ENCODE measurements at places on chromosomes 12 and 14.

GRCh38 chr14:105381446-105382342 is 16.6 kb upstream of the TEX22 start:
- no peak for DNase-seq

DNA sequence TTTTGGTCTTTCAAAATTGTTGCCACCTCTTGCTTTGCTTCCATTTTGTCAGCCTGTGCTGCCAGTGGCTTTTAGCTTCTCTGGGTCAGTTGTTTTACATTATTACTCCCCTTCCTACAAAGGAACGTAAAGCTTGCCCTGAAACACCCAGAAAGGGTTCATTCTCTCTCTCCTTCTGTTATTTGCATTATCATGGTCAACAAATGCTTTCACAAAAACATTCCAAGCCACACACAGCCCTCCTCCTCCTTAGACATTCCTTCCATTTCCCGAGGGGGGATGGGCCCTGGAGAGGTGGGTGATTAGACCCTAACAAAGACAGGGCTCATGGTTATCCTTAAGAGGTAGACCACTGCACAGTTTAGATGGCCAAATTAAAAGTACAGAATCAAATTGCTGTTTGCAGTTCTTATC is 60.4 kb upstream of the SINHCAF start:
- no peak for DNase-seq

- DNase-seq = no peak
Observed at GRCh38 chr14:90560558-90560957, 163.7 kb downstream of the CALM1 start.

GRCh38 chr14:23080474-23080873 is 14.5 kb downstream of the ACIN1 start:
- no peak for DNase-seq

DNA sequence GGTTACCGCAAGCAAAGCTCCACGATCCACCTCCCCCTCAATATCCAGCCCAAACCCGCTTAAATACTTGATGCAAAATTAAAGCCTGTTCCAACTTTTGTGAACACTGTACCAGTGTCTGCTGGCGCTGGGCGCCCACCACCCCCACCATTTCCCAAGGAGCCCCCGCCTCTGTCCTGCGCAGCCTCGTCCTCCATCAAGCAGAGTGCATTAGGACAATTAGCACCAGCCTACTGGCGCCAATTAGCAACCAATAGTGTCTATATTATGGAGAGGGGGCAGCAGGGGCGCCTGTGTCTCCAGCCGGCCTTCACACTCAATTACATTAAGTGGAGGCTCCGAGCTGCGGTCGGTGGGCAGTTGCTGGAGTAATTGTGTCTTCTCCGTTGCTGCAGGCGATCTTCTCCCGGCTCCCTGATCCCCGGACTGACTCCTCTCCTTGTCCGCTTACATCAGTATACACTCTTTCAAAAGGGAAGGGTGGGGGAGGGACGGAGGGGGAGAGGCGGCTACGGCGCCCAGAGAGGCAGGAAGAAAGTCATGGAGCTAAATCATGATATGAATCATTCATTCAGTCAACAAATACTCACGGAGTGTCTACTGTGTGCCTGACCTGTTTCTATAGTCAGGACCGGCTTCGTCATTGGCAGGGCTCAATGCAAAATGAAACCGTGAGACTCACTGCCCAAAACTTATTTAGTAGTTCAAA is 707.3 kb downstream of the MED13L start:
- DNase-seq = no peak

- no peak for DNase-seq
Observed at GRCh38 chr14:104437703-104438102, 141.9 kb upstream of the C14orf180 start.

- DNase-seq = no peak
Observed at GRCh38 chr12:51407604-51408003, 16.4 kb upstream of the GALNT6 start.

DNA sequence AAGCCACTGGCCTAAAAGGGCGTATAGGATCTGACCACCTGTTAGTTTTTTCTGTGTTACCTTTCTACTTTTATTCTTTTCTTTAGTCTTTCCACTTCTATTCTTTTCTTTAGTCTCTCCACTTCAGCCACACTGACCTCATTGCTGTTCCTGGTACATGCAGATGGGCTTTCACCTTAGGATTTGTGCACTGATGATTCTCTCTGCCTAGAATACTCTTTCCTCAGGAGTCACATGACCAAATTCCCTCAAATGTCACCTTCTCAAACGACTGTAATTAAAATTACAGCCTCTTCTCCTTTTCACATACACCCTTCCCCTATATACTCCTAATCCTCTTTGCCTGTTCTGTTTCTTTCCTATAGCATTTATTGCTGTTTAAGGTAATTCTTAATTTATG is 36.0 kb downstream of the GPHN start:
- no peak for DNase-seq

DNA sequence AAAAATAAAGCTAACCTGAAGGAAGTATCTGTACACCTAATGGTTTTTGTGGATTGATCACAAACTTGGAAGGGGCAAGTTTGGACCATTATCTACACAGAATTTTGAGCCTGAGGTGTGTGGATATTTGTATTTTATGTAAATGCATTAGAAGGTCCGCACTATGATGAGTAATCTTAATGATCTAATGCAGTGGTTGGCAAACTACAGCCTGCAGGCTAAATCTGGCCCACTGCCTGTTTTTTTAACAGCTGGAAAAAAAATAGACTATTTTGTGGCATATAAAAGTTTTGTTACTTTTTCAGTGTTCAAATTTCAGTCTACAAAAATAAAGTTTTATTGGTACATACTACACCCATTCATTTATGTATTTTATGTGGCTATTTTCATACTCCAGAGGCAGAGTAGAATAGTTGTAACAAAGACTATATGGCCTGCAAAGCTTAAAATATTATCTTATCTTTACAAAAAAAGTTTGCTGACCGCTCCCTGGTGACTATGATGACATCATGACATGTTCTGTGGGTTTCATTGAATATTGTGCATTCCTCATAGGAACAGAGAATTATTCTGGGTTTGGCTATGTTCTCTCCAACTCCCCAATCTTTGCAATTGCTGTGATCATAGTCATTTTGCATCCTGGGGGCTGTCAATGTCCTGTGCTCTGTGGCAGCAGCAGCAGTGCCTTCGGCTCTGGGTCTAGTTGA is 962.6 kb upstream of the FBXO33 start:
- no peak for DNase-seq

DNA sequence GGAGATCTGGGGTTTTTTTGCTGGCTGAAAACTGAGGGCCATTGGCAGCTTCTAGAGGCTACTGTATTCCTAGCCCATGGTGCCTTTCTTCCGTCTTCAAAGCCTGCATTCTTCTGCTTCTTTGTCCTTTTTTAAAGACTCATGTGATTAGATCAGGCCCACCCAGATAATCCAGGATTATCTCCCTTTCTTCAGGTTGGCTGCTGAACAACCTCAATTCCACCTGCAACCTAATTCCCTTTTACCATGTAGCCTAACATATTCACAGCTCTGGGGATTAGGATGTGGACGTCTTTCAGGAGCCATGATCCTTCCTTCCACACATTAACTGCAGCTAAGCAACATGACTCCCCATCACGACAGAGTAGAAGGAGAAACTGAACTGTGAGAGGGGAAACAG is 985.5 kb downstream of the DIO2 start:
- no peak for DNase-seq

- no peak for DNase-seq
Observed at GRCh38 chr12:94721173-94721572, 70.8 kb upstream of the TMCC3 start.

GRCh38 chr12:31506515-31507306 is 84.2 kb downstream of the DENND5B start:
- no peak for DNase-seq

DNA sequence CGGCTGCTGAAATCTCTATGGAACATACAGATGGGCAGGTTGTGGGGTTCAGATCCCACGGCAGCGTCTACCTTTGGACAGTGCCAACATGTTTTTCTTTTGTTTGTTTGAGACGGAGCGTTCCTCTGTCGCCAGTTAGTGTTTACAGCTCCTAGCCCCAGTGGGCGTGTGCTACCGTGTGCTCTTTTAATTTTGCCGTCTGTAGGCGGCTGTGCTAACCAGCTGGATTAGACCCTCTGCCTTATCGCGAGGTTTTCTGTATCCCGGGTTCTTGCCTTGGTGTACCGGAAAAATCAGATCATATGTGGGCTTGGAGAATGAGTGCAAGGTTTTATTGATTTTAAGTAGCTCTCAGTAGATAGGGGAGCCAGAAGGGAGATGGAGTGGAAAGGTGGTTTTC is 9.8 kb upstream of the GALNT6 start:
- no peak for DNase-seq

DNA sequence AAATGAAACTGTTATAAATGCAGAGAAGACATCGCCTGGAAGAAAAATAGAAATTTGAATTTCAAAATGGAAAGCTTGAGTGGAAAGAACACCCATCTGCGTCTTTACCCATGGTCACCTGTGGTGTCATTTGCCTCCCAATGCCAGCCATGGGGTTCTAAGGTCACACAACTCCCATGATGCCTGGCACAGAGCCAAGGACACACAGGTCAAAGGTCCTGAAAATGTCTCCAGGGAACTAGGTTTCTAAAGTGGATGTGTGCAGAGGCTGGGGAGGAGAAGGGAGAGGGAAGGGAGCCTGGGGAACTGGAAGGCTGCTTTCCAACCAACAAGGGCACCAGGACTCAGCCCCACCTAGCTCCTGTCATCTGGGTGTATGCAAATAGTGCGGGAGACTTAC is 724.0 kb upstream of the TMEM132C start:
- DNase-seq = no peak

- no peak for DNase-seq
Observed at GRCh38 chr14:41605550-41606281, 960 bp upstream of the LRFN5 start.

- DNase-seq = no peak
Observed at GRCh38 chr12:76530516-76530915, 29.1 kb downstream of the OSBPL8 start.

DNA sequence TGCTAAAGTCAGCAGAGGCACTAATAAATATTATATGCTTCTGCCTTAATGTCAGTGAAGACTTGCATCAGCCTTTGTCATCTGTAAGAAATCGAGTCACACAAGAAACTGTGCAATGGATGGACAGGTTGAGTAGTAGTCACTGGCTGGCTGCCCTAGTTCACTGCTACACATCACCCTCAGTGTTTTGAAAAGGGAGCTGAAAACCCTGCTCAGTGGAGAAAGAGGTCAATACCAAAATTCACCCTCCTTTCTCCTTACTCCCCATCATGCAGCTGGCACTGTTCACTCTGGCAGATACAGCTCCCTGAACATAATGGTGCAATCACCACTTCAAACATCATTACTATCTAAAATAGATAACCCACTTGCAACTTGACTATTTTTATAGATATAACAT is 6.6 kb downstream of the ANKS1B start:
- no peak for DNase-seq

DNA sequence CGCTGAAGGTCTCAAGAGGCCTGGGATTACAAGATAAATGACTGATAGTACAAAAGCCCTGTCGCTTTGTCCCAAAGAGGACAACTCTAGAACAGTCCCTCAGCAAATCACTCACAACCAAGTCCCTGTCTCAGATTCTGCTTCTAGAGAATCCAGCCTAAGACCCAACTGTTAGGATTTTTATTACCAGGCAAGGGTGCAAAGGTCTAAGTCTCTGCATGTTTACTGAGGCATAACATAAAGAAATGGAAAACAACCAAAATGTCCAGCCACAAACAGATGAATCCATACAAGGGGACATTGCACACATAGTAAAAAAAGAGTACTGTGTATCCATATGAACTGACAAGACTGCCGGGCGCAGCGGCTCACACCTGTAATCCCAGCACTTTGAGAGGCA is 104.1 kb downstream of the FOXN3 start:
- DNase-seq = no peak

GRCh38 chr14:33707716-33708115 is 243.2 kb downstream of the EGLN3 start:
- DNase-seq = no peak

- DNase-seq = no peak
Observed at GRCh38 chr12:14560904-14561574, 6.6 kb downstream of the PLBD1 start.

- DNase-seq = no peak
Observed at GRCh38 chr12:25241167-25242020, 9.3 kb downstream of the KRAS start.

- DNase-seq = no peak
Observed at GRCh38 chr12:53552361-53553327, 45.4 kb upstream of the NPFF start.

DNA sequence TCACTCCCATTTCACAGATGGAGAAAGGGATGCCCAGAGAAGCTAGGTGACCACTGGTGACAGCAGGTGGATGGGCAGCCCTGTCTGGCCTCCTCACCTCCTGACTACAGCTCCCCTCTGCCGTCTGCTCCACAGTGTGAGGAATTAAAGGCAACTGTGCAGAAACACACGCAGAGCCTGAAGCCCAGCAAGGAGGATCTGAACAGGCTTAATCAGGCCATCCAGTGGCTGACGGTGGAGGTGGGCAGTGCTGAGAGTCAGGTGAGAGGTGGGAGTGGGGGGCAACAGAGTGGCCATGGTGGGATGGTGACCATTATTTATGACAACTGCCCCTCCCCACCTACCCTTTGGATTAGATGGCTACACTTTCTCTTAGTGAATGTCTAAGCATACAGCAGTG is 1.2 kb downstream of the KRT86 start:
- DNase-seq = no peak

- DNase-seq = no peak
Observed at GRCh38 chr12:48787791-48788523, 932 bp downstream of the ADCY6 start.

- DNase-seq = no peak
Observed at GRCh38 chr12:51809193-51809592, 39.3 kb downstream of the FIGNL2 start.

- DNase-seq = no peak
Observed at GRCh38 chr12:46546634-46547273, 174.2 kb upstream of the SLC38A2 start.

DNA sequence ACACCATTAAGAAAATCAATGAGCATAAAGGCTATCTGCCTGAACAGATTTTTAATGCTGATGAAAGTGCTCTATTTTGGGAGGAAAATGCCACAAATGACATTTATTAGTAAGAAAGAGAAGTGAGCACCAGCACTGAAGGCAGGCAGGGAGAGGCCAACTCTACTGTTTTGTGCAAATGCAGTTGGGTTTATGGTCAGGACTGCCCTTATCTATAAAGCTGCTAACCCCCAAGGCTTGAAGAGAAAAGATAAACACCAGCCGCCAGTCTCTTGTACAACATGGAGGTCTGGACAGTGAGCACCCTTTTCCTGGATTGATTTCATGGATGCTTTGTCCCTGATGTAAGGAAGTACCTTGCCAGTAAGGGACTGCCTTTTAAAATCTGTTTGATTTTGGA is 246.8 kb upstream of the SFSWAP start:
- DNase-seq = no peak

- DNase-seq = no peak
Observed at GRCh38 chr14:53304726-53305381, 151.7 kb upstream of the DDHD1 start.

DNA sequence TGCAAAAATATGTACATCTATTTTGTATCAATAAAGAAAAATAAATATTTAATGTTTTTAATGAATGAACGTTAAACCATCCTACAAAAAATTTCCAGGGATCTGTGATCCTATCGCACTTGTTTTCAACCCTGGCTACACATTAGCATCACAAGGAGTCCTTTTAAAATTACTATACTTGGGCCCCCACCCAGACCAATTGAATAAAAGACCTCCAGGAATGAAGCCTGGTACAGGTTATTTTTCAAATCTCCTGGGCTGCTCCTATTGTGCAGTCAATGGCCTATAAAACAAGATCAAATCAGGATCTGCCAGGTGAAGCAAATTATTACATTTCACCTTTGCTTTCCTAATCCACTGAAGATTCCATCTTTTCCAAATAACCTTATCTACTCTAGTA is 33.4 kb upstream of the GXYLT1 start:
- no peak for DNase-seq

GRCh38 chr12:130715998-130716968 is at the start of gene RIMBP2:
Gene RIMBP2 (minus strand): TSS chr12:130716299. CDS start chr12:130479013, 237,286 bp downstream.
- no peak for DNase-seq
